Right hindlimb (tissue), 1 donor: ENCODE measurements at places on chromosomes 4 and X.
A peak's percentile ranks its signal among the peaks of the same experiment; 100 is the strongest.

DNA sequence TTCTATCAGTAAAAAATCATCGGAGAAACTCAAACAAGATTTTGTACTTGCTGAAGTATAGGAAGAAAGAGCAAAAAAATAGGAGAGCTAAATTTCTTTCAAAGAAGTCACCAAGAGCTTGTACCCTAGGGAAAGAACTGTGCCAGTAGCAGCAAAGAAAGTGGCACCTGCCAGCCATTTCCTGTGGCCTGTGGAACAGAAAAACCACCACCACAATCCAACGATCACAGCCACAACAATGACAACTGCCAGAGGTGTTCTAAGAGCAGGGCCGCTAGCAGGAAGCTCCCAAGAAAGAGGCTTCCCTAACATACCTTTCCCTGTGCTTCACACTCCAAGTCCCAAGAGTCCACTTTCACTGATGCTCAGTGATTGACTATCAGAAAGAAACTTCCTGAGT is 266.1 kb upstream of the GPC4 start:
- no peak for DNase-seq

GRCh38 chr4:70298051-70298450 is 36.7 kb upstream of the CABS1 start:
- DNase-seq: no peak

- DNase-seq: no peak
Measured at GRCh38 chrX:13658602-13659001, 5.7 kb downstream of the TCEANC start.

- no peak for DNase-seq
Measured at GRCh38 chrX:136752796-136753195, 27.9 kb downstream of the ARHGEF6 start.

DNA sequence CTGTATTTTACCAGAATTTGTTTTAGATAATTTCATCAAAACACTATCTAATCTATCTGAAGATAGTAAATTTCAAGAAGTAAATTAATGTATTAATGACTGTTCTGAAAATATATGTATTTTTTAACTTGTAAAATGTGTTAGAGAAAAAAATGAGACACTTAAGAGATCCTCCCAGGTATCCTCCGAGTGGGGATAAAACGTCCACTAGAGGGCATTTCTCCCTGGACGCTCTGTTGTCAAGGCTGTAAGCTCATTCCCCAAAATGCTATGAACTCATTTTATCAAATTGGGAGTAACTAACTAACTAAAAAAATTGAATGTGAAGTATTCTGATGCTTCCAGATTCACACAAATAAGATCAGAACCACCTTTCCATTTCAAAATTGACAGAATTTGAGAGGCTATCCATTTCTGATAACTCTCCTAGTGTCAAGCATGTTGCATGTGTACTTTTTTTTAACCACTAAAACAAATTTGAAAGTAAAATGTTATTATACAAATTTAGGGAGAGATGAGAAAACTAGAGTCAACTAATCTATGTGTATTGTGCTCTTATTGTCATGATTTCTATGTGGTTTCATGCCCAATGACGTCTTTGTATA is 337.3 kb upstream of the HS3ST1 start:
- DNase-seq: no peak

- DNase-seq: no peak
Measured at GRCh38 chr4:5561286-5561685, 147.1 kb downstream of the EVC2 start.

DNA sequence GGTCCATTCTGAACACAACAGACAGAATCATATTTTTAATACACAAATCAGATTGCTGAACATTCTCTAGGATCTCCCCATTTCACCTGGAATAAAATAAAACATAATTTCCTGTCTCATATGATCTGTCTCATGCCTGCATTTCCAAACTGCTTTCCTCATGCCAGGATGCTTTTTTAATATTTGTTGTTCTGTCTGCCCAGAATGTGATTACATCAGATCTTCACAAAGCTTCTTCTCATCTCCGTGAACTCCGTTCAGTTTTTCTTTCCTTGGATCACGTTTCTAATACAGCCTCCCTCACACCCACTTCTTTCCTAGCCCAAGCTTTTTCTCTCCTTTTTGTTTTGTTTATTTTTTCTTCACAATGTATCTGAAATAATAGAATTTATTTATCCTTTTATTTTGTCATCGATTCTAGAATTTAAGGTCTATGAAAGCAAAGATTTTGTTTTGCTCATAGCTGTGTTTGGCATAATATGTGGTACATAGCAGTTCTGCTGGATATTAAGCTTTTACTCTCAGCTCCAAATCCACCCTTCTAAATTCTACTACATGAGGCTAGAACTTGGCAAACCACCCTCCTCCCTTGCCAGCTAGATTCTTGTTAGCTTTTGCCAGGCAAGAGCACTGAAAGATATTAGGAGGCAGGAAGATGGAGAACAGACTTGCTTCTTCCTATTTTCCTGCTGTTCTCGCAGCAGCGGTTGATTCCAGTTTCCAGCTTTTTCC is 165.5 kb upstream of the SLIT2 start:
- DNase-seq: peak; percentile 36

DNA sequence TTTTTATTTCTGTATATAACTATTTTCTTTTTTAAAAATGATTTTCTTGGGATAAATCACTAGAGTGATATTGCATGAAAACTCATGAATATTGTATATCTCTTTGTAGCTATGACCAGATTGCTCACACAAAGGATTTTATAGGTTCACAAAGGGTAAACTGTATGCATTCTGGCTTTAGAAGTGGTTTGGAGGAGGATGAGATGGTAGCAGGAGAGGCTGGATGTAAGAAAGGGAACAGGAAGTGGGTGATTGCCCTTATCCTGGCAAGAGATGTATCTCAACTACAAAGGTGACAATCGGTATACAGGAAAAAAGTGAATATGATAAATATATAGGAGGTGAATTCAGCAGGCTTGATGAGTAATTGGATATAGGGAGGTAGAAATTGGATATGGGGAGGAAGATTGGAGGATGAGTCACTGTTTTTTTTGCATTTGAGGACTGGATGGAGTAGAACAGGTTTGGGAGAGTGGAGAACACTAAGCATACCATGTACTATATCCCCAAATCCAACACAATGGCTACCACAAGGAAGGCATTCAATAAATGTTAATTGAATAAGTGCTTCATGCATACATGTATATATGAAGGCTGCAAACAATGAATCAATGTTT is 9.9 kb downstream of the FGG start:
- no peak for DNase-seq

GRCh38 chr4:20528508-20528907 is 171.8 kb upstream of the PACRGL start:
- DNase-seq: no peak
